MV-4-11 (cell line): ENCODE measurements at places on chromosomes 12 and 14.
A peak's percentile ranks its signal among the peaks of the same experiment; 100 is the strongest.

DNA sequence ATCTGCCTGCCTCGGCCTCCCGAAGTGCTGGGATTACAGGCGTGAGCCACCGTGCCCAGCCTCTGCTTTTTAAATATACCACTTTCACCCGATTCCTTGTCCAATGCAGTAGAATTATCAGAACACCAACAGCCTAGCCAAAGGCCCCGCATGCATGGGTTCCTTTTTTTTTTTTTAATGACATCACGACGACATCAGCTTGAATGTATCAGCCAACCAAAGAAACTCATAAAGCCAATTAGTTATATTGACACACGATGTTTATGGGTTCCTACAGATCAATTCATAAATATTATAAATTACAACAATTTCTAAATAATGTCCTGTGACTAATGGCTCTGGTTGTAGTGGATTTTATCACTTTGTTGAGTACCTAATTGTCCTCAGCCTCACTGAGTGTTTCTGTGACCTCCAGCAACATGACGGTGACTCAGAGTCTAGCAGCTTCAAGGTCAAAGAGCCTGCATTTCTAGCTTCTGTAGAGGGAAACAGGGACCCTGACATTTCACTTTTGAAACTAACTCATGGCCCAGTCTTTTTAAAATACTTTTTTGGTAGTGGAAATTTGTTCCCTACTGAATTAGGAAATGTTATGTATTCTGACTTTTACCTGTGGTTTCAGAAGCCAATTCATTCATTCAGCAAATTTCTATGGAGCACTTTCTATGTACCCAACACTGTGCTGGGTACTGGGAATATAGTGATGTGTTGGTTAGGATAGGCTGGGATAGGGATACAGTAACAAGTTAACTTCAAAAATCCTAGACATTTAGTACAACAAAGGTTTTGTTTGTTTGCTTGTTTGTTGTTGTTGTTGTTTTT, 144.1 kb downstream of the SUDS3 start:
- DNase-seq: peak; percentile 3

DNA sequence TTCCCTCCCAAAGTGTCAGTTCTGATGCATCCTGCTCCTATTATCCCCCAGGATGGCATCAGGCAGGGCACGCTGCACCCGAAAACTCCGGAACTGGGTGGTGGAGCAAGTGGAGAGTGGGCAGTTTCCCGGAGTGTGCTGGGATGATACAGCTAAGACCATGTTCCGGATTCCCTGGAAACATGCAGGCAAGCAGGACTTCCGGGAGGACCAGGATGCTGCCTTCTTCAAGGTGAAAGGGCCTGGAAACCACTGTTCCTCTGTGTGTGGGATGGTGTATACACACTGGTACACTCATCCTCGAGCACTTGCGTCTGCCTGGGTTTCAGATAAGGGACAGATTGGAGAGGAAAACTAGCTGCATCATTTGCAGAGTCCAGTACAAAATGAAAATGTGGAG, 1.0 kb downstream of the IRF9 start:
- no peak for DNase-seq

GRCh38 chr14:85075694-85076476, 454.1 kb upstream of the FLRT2 start:
- DNase-seq: no peak

- no peak for DNase-seq
Observed at GRCh38 chr12:77606348-77606747, 224.3 kb upstream of the NAV3 start.

GRCh38 chr14:68793734-68794129, 865 bp upstream of the ZFP36L1 start:
- no peak for DNase-seq

GRCh38 chr12:48017496-48017895, 13.2 kb upstream of the COL2A1 start:
- DNase-seq: no peak

GRCh38 chr12:11170810-11171144, 217 bp upstream of the SMIM10L1 start:
- no peak for DNase-seq

DNA sequence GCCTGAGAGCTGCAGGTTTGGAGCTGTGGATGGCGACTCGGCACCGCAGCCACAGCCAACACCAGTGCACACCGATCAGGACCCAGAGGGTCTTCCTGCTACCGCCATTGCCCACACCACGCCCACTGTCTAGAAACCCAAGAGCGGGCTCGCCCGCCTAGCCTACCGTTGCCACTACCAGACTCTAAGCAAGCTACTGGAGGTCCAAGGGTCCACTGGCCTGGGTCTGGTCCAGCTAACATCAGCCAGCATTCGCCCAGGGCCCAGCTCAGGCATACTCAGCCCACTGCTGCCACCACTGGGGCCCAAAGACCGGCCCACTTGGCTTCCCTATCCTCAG, 30.5 kb upstream of the MON2 start:
- DNase-seq: no peak

DNA sequence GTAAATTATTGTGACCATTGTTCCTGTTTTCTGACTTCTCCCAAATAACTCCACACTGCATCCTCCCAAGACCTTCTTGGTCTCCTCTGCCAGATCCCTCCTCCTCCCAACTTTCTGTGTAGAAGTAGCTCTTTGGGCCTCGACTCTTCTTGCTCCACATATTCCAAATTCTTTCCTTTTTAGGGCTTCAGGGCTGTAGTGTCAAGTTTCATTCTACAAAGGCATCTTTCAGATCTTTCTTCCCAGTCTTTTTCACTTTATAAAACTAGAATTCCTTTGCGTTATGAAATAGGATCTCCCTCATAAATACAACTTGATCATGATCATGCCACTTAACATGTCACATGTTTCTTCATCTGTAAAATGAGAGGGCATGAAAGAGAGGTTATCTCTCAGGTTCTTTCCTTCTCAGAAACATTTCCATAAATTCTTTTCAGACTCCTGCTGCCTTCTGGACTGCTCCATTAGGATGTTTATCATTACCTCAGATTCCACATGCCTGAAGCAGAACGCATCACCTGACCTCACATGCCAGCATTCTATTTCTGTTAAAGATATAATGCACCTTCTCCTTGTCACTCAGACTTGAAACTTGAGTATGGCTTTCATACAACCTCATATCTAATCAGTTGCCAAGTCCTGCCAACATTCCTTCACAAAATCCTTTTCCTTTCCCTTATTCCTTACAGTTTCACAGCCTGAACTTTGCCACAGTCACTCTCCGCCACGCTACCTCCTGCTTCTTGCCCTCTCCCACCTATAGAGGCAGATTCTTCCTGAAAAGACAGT, 8.5 kb downstream of the SLC38A1 start:
- no peak for DNase-seq

GRCh38 chr14:24664366-24664765, 30.4 kb upstream of the GZMB start:
- no peak for DNase-seq

DNA sequence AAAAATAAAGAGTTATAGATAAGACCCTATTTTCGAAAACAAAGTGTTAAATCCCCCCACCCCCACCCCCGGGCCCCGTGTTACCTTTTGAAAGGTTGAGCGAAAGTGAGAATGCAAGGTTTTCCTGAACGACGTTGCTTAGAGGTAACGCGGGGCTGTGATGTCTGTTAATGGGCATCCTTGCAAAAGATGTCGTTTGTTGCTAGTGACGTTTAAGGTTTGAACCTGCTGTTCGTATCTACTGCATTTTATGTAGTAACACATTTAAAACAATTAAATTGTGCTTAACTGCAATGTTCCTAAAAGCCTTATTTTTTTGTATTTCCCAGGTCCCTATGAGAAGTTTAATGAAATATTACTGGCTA, 1.2 kb downstream of the CPSF6 start:
- DNase-seq: no peak

GRCh38 chr12:1758887-1759286, 61.5 kb upstream of the LRTM2 start:
- DNase-seq: no peak

GRCh38 chr14:68939893-68940613, 39.0 kb downstream of the ACTN1 start:
- DNase-seq: no peak

- no peak for DNase-seq
Observed at GRCh38 chr14:79825046-79825521, 386.2 kb downstream of the DIO2 start.

GRCh38 chr12:92505254-92506231, 197.2 kb upstream of the PLEKHG7 start:
- DNase-seq: peak; percentile 73

- DNase-seq: peak; percentile 96
Observed at GRCh38 chr12:108635201-108635996, 1.7 kb upstream of the SELPLG start.

GRCh38 chr14:43792980-43793379, 714.1 kb downstream of the FSCB start:
- no peak for DNase-seq

- DNase-seq: no peak
Observed at GRCh38 chr12:126493366-126494108, 1428.3 kb downstream of the AACS start.

DNA sequence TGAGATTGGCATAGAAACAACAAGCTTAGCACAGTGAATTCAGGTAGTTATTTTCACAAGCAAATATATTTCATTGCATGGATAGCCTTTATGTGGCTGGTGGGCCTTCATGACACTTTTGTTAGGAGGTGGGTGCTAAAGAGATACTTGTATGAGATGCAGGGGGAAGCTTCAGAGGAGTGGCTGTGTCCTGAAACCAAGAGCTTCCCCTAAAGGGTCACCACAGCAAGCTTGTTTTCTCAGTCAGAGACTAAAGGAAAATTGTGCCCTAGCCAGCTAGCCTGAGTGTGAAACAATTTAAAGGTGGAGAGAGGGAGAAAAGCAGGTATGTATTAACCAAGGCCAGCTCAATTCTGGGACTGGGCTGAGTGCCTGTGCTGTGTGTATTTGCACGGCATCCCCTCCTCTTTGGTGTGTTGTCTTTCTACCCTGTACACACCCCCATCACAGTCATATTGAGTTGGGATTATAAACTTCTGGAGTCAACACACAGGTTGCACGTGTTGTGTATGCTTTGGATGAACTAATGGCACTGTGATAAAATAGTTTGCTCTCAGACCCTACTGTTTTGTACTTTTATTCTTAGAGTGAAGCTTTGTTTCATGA, 79.2 kb downstream of the RASSF8 start:
- peak; percentile 13 for DNase-seq

- DNase-seq: no peak
Observed at GRCh38 chr12:39327510-39327909, 115.4 kb downstream of the KIF21A start.
